ENCODE measurements at places on chromosomes 13 and 19. TPM values are rescaled to one million over a fixed set of nuclear protein-coding genes. Genes with fewer than 3 reads are reported as not detected.

LRRC8E gene
- total RNA-seq, result 1.1 TPM

KLK14 gene
- total RNA-seq, result not detected

DNA sequence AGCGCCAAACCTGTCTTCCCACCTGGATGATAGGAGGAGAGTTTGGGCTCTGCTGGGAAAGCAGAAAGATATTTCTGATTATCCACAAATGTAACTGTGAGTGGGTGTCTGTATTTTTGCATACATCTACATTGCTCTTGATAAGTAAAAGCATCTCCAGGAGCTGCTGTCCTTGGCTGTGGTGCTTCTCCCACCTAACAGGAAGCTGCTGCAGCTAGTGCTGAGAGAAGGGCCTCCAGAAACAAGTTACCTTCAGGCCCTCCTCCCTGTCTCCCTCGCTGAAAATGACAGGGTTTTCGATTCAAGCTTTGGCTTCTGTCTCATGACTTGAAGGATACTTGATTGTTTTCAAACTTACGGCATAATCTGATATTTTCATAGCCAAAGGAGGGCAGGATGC, 90.1 kb downstream of the FOXO1 start:
- no peak for DNase-seq

GRCh38 chr19:3407556-3408516, 41.5 kb downstream of the NFIC start:
- no peak for DNase-seq

GRCh38 chr13:90801621-90802020, 545.9 kb upstream of the MIR17HG start:
- no peak for DNase-seq

All from dermis microvascular lymphatic vessel endothelial cell (primary cell).